ENCODE measurements at places on chromosomes 6 and 20.
A peak's percentile ranks its signal among the peaks of the same experiment; 100 is the strongest.

DNA sequence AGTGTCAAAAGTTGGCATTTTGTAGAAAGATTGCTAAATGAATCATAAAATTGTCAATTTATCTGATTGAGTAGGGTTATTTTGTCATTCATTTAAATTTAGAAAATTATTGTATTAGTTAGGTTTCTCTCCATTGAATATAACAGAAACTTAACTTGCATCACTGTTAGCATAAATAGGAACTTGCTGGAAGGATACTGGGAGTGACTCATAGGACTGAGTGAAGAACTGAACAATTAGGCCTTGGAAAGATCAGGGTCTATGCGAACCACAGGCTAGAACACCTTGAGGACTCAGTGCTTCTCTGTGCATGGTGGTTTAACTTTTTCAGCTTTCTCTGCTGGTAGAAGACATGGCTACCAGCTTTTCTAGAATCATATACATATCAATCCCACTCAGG, 67.7 kb upstream of the IFNGR1 start:
- no peak for DNase-seq

DNA sequence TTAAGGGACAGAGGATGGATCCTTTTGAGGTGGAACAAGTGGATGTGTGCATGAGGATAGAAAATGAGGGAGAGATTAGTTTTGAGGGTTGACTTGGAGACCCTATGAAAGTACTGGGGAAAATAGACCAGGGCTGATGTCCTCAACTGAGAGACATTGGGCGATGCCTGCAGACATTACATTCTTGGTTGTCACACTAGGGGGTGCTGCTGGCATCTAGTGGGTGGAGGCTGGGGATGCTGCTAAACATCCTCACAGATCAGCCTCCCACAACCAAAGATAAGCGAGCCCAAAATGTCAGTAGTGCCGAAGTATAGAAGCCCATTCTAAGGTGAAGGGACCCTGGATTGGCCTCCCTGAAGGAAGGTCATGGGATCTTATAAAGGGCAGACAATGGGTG, 63.3 kb downstream of the MOCS1 start:
- DNase-seq = no peak

DNA sequence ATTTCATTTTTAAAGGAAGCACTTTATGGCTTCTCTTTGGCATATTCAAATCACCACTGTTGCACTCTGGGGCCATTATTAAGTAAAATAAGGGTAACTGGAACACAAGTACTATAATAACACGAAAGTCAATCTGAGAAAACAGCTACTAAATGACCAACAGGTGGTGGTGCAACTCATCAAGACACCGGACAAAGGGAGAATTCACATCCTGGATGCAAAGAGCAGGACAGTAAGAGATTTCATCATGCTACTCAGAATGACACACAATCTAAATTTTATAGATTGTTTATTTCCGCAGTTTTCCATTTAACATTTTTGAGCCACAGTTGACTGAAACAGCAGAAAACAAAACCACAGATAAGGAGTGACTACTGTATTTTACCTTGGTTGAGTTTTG, 27.6 kb upstream of the LY86 start:
- DNase-seq = no peak

GRCh38 chr6:111914617-111915016, 41.4 kb upstream of the FYN start:
- DNase-seq = no peak

DNA sequence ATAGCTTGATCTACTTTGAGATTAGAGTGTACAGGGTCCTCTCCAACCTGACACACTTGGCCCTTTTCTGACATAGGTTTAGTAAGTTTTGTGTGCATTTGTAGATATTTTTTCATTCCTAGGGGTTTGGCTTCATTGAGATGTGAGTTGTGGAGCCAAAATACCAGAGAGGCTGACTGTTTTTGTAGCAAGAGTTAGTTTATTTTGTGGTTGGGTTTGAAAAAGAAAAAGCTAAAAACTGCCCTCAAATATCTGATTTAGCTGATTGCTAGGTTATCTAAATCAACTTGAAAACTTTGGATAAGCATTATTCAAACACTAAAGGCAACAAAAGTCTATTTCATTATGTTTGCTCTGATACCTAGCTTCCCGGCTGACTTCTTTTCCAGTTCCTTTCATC, 164.7 kb upstream of the CENPW start:
- DNase-seq = no peak

DNA sequence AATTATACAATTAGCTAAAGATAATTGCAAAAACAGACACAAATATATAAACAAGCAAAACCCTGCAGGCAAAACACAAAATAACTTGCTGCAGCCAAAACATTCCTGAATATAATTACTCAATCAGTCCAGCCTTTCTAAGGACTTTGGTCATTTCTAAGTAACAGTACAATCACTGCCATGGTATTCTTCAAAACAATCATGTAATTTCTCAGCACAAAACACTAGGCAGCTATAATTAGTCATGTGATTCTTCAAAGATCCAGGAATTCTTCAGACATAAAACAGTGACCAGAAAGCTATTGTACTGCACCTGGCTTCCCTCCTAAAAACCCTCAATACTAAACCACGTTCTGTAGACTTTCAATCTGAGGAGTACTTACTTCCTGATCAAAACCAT, 881.1 kb downstream of the EPHA7 start:
- no peak for DNase-seq

DNA sequence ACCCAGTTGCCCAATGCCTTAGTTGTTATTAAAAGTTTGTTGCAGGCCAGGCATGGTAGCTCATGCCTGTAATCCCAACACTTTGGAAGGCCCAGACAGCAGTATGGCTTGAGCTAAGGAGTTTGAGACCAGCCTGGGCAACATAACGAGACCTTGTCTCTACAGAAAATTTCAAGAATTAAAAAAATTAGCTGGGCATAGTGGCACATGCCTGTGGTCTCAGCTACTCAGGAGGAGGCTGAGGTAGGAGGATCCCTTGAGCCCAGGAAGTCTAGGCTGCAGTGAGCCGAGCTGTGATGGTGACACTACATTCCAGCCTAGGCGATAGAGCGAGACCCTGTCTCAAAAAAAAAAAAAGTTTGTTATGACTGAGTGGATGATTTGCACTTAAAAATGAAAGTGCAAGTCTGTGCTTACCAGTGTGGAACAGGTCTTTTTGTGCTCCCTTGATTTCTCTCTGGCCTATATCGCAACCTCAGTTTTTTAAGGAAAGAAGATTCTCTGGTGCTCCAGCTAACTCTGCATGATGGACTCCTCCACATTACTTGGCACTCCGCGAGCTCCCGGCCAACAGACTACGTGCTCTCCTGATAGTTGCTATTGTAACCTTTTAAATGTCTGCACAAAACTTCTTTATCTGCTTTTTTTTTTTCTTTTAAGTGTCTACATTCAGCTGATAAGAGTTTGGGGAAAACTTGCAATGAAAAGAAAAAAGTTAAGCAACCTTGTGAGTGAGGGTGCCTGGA, 22.1 kb downstream of the ZKSCAN3 start:
- no peak for DNase-seq

- DNase-seq = no peak
Observed at GRCh38 chr20:33753143-33753542, 21.3 kb downstream of the ZNF341 start.

GRCh38 chr6:169366258-169366901, 112.7 kb upstream of the THBS2 start:
- no peak for DNase-seq

- no peak for DNase-seq
Observed at GRCh38 chr6:139533171-139533570, 158.7 kb upstream of the CITED2 start.

- no peak for DNase-seq
Observed at GRCh38 chr20:63596423-63596822, 22.4 kb upstream of the HELZ2 start.

- no peak for DNase-seq
Observed at GRCh38 chr6:148854096-148854495, 107.3 kb downstream of the UST start.

GRCh38 chr6:28383235-28384142, 16.1 kb downstream of the ZSCAN12 start:
- peak; percentile 35 for DNase-seq

DNA sequence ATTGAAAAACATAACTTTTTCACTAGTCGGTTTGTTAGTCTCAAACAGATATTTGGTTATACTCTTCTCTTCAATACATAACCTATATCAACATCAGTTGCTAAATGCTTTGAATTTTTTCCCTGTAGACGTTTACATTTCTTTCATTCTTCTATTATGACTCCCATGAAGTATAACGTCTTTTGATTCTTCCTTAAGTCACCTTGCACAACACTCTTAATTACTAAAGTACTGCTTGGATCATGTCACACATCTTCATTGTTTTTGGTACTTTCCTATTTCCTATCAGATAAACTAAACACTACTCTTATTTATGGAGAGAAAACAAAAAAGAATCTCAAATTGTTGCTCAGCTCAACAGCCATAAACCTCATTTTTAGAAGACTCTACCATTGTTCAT, 23.0 kb upstream of the BMP5 start:
- DNase-seq = peak; percentile 18

GRCh38 chr6:7107578-7108195, at the start of gene RREB1:
Gene RREB1, plus strand, starts transcription at chr6:7107961. Its CDS starts 73,951 bp downstream, at chr6:7181912.
- peak; percentile 93 for DNase-seq

- DNase-seq = no peak
Observed at GRCh38 chr6:136524936-136525413, 25.2 kb downstream of the MAP7 start.

DNA sequence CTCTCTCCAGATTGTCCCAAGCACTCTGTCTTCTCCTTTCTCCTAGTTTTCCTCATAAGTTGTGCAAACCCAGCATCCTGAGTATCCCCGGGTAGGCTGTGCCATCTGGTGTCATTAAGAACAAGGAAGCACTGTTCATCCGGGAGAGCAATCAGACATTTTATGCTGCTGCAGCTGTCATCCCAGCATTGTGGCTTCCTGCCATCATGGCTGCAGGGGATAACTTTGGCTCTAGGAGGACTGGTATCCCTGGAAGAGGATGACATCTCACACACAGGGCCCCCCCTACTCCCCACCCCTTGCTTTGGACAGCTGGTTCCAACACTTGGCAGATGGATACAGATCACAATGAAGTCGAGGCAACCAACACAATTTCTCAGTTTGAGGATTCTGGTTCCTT, 1195.1 kb upstream of the MAP3K7 start:
- no peak for DNase-seq

DNA sequence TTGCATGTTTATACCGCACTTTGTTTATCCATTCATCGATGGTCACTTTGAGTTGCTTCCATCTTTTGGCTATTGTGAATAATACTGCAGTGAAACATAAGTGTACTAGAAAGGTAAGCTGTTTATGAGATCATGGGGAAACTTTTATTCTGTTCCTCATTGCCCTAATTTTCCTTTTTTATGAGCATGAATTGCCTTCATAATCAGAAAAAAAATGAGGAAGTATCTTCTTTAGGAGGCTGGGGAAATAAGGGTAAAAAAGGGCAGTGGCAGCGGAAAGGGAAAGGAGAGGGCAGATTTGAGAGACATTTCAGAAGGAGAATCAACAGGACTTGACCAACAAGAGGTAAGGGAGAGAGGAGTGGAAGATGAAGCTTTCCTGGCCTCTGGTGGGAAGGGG, 14.3 kb upstream of the SERINC3 start:
- DNase-seq = no peak

- peak; percentile 4 for DNase-seq
Observed at GRCh38 chr6:169833258-169833794, 81.9 kb downstream of the ERMARD start.

GRCh38 chr20:62524505-62524911, 48.7 kb upstream of the GATA5 start:
- no peak for DNase-seq

DNA sequence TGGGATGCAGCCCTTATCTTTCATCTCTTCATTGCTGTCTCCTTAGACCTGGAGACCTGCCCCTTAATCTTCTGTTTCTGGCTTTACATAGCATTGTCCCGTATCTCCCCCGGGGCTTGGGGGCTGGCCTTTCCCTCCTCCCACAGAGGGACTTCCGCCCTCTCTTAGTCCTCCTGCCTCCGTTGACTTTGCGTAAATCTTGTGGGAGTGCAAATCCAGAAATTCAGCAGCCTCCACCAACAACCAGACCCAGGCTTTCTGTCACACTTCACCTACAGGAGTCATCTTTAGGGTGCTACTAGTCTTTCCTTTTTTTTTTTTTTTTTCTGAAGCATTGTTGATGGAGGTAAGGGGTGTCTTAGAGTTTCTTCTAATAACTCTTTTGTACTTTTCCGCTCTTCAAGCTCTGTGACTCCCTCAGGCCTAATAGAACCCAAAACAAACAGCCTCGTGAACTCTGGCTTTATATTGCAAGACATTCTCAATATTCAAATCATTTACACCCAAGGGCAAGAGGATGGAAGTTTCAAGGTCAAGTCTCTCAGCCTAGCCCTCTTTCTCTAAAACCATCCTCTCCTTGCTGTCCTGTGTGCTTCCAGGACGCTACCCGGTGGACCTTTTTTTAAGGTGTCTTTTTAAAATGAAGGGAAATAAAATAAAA, 66.2 kb downstream of the RREB1 start:
- no peak for DNase-seq

GRCh38 chr20:1897965-1898464, 2.8 kb downstream of the SIRPA start:
- DNase-seq = no peak

DNA sequence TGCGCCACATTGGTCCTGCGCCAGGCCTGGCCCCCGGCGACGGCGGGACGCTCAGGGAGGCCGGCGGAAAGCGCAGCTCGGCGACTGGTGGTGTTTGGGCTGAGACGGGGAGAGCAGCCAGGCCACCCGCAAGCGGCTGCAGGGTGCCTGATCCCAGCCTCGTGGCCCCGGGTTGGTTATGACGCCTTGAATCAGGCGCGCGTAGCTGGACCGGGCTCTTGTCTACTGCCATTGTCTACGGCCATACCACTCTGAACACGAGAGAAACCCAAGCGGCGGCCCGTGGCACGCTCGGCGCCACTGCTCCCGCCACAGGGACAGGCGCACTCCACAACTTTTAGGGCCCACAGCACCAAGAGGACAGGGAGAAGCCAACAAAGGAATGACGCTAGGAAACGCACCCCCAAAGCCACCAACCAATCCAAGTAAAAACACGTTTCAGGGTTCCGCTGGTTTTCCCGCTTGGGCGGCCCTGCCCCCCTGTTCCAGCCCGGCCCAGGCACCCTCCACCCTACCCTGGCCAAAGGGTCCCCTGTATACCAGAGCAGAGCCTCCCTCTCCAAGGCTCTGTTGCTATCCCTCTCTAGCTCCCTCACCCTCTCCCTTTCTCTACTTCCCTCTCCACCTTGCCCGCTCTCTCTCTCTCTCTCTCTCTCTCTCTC, 1849.3 kb upstream of the DEFB115 start:
- no peak for DNase-seq

DNA sequence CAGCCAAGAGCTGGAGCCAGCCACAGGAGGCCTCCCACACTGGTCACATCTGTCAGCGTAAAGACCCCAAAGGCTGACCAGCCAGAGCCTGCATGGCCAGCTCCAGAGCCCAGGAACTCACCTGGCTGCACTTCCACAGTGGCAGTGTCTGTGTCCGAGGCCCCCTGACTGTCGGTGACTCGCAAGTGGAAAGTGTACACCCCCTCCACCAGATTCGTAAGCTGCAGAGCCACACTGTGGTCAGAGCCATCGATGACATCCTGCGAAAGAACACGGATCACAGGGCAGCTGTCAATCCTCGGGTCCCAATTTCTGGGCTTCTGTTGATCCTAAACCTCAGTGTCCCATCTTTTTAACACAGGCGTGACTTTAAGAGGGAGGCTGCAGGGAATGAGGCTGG, 69.3 kb downstream of the ALDH5A1 start:
- DNase-seq = no peak
